ENCODE measurements at places on chromosomes 1 and 21.

DNA sequence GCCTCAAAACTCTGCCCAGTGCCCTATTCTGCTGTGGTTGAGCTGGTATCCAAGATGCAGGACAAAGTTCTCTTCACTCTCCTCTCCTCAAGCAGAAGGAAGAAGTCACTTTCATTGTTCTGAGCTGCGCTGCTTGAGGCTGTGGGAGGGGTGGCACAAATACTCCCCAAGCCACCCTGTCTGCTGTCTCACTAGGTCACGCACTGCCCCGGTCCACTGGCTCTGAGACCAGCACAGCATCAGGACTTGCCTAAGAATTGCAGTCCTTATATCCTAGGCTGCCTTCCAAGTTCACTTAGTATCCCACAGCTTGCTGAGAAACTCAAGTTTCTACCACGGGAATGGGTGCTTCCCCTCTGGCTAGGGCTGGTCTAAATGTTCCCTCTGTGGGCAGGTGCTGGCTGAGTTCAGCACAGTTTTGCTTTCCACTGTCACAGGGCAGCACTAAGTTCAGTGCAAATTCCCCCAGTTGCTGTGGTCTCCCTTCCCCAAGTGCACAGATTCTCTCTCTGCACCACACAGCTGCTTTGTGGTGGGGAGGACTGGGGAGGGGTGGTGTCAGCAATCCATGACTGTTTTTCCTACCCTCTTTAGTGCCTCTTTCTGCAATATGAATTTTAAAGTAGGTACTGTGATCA is 32.4 kb downstream of the SLC9C2 start:
- no peak for DNase-seq

GRCh38 chr1:93666613-93667384 is 14.8 kb downstream of the BCAR3 start:
- DNase-seq, result no peak

DNA sequence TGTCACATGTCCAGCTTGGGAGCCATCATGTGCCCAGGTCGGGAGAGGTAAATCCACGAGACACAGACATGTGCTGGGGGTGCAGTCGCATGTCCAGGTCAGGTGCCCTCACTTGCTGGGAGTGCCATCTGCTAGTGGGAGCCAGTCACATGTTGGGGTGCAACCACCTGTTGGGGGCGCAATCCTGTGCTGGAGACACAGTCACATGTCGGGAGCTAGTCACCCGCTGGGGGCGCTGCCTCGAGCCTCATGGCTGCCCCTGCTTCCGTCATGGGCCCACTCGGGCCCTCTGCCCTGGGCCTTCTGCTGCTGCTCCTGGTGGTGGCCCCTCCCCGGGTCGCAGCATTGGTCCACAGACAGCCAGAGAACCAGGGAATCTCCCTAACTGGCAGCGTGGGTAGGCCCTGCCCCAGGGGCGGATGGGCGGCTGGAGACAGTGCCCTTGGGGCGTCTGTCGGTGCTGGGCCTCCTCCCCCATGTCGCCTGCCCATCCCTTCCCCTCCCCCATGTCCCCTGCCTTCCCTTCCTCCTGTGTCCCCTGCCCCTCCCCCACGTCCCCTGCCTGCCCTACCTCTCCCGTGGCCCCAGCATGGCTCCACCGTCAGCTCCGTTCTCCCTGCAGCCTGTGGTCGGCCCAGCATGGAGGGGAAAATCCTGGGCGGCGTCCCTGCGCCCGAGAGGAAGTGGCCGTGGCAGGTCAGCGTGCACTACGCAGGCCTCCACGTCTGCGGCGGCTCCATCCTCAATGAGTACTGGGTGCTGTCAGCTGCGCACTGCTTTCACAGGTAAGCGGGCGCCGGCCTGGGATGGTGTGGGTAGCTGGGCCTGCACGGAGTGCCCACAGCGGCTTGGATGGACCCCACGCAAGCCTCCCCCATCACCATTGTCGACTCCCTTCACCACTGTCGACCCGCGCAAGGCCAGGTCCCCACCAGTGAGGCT is at the start of gene PRSS38:
Gene PRSS38 (plus strand): TSS at position 208 of the 942 bp plus-strand sequence. CDS start 42 bp downstream, at position 250.
- no peak for DNase-seq

- no peak for DNase-seq
Measured at GRCh38 chr1:162983671-162984425, 85.3 kb upstream of the RGS4 start.

DNA sequence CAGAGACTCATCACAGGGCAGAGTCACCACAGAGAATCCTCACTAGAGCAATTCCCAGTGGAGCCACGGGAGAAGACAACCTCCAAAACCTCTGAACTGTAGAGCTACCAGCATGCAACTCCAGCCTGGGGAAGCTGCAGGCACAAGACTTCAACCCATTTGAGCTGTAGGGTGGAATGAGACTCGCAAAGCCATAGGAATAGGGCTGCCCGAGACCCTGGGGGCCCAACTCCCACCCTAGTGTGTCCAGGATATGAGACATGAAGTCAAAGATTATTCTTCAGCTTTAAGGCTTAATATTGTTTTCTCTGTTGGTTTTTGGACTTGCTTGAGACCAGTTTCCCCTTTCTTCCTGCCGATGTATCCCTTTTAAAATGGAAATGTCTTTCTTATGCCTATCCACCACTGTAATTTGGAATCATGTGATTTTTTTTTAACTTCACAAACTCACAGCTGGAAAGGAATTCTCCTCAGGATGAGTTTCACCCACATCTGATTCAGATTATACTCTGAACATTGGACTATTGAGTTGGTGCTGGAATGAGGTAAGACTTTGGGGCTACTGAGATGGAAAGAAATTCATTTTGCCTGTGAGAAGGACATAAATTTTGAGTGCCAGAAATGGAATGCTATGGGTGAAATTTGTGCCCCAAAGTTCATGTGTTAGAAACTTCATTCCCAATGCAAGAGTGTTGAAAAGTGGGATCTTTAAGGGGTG is 59.6 kb upstream of the ST6GALNAC5 start:
- DNase-seq, result no peak

- no peak for DNase-seq
Measured at GRCh38 chr21:32206631-32207405, 72.0 kb downstream of the MIS18A start.

- DNase-seq, result no peak
Measured at GRCh38 chr1:93813076-93813475, 65.9 kb downstream of the DNTTIP2 start.

DNA sequence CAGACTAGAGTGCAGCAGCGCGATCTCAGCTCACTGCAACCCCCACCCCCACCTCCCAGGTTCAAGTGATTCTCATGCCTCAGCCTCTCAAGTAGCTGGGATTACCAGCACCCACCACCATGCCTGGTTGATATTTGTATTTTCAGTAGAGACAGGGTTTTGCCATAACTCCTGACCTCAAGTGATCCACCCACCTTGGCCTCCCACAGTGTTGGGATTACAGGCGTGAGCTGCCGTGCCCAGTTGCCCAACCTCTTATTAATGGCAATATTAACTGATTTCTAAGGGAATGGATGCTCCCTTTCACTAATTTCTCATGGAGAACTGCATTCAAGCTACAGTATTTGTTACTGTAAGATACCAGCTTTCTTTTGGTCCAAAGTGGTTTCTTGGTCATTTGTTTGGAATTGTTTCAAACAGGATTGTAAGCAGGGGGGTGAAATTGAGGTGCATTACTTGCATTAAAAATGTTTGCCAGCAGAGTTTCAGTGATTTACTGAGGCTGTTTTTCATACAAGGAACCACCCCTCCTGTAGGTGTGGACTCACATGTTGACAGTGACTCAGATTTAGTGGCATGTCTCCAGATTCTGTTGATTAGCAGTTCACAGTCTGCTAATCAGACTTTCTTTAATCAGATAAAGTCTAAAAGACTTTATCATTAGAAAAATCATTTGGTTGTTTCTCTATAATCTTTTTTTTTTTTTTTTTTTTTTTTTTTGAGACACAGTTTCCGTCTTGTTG is 3.9 kb upstream of the TGFBR3 start:
- no peak for DNase-seq

DNA sequence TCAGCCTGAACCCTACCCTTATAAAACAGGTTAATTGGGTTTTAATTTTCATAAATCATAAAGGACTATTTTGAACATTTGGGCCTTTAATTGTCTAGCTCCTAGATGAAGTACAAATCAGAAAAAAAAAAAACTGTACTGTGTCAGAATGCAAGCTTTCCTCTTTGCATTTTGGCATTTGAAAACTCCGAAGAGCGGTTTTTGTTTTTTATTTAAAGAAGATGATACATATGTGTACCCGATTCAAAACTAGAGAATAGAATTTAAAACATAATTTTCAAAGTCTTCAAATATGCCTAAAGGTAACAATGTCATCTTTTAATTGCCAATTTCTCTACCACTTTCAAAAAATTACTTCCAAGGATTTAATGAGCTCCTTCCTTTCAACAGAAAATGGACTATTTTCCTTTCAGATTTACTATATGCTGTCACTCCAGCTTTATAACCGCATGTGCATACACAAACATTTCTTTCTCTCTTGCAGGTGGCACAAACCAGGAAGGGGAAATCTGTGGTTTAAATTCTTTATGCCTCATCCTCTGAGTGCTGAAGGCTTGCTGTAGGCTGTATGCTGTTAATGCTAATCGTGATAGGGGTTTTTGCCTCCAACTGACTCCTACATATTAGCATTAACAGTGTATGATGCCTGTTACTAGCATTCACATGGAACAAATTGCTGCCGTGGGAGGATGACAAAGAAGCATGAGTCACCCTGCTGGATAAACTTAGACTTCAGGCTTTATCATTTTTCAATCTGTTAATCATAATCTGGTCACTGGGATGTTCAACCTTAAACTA is 33.7 kb downstream of the MRPL39 start:
- no peak for DNase-seq

DNA sequence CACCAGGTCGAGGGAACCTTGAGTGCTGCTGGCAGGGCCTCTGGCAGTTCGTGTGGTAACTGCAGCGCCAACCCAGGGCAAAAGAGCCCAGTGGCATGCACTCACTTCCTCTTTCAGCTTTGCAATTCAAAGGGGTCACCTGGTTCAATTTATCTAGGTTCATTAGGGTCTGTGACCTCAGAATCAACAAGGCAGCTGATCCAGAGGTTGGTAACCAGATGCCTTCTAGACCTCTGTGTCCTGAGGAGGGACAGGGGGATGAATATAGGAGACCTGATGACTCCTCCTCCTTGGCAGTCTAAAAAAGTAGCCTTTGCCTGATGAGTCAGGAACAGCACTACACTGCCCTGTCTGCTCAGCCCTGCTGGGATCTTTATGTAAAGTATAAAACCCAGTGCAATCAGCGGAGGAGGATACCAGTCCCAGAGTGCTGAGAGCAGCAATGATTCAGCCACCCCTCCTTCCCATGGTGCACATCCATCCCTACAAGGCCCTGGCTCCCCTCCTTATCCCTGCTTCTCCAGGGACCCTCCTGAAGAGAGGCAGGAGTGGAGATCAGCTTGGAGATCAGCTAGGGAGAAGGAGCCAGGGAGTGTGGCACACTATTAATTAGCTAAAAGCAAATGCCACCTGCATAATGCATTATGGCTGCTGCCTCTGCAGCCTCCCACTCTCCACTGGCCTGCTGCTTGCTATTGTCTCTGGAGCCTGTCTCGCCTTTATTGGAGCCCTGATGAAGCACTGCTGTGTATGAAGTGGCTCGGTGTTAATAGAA is 11.2 kb upstream of the FMOD start:
- no peak for DNase-seq

DNA sequence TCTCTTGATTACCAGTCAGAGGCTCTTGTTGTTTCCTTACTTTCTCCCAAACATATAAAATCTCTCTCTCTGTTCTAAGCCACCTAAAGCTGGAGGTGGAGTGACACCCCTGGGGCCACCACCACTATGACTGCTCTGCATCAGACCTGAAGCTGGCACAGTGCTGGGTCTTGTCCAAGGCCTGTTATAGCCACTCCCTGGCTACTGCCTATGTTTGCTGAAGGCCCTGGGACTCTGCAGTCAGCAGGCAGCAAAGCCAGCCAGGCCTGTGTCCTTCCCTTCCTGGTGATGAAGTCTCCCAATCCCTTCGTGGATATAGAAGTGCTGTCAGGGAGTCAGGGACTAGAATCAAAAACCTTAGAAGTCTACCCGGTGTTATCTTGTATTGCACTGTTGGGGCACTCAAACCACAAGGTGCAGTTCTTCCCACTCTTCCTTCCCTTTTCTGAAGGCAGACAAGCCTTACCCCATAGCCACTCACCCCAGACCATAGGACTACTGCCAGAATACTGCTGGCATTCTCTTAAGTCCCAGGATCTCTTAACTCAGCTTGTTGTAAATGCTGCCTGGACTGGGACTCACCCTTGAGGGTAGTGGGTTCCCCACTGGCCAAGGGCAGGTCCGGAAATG is 103.1 kb downstream of the RPS6KC1 start:
- no peak for DNase-seq
